ENCODE measurements at places on chromosomes 13 and 19.

- DNase-seq, result peak; percentile 35
These were observed 8.2 kb upstream of the PCDH9 start for GRCh38 chr13:67238277-67238859.

GRCh38 chr13:50098693-50099092, 83.4 kb downstream of the KCNRG start:
- DNase-seq, result no peak

- DNase-seq, result no peak
These were observed 43.3 kb downstream of the CAPN12 start for GRCh38 chr19:38700902-38701454.

DNA sequence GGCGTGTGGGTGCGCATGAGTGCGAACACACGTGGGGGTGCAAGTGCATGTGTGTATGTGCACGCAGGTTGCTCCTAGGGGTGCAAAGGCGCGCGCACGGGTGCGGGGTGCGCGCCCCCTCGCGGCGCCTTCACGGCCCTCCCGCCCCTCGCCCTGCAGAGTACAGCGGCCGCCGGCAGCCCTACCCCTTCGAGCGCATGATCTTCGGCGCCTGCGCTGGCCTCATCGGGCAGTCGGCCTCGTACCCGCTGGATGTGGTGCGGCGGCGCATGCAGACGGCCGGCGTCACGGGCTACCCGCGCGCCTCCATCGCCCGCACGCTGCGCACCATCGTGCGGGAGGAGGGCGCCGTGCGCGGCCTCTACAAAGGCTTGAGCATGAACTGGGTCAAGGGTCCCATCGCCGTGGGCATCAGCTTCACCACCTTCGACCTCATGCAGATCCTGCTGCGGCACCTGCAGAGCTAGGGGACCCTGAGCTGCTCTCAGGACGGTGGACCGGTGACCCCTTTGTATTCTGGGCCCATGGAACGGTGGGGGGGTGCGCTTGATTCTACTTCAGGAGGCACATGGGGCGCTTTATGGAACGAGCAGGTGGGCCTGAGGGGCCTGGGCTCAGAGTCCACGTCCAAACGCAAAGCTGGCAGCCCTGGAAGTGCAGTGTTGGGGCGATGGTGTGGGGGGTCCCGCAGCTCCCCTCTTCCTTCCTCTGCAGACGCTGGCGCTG, 27.7 kb downstream of the TMEM161A start:
- peak; percentile 21 for DNase-seq

- DNase-seq, result no peak
These were observed 61.9 kb downstream of the AP1M1 start for GRCh38 chr19:16259385-16260159.

DNA sequence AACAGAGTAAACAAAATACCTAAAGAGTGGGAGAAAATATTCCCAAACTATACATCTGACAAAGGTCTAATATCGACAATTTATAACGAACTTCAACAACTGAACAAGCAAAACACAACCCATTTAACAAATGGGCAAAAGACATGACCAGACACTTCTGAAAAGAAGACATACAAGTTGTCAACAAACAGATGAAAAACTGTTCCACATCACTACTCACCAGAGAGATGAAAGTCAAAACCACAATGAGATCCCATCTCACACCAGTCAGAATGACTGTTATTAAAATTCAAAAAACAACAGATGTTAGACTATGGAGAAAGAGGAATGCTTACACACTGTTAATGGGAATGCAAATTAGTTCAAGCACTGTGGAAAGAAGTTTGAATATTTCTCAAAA, 233.8 kb upstream of the EDNRB start:
- no peak for DNase-seq

Measured in iris pigment epithelial cell (primary cell).